ENCODE measurements at places on chromosomes 5 and 9.

- peak; percentile 49 for DNase-seq
Measured at GRCh38 chr9:11457825-11458790, 845.3 kb upstream of the PTPRD start.

GRCh38 chr5:38714240-38714639 is 131.6 kb upstream of the OSMR start:
- DNase-seq = no peak

DNA sequence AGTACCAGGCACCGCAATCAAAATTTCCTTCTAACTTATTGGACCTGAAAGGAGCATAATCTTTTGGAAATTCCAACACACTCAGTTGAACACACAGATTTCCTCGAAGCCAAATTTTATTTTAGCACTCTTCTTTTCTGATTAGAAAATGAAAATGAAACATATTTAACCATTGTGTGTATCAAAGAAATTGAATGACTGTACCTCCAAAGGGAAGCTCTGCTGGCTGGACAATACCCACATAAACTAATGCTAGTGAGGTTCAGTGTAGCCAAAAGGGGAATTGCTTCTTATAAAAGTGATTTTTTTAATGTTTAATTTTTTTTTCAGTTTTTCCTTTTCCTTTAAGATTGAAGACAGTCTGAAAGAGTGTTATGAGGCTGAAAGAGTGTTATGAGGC is 239.6 kb upstream of the NREP start:
- DNase-seq = no peak

- peak; percentile 43 for DNase-seq
Measured at GRCh38 chr5:61817472-61818326, 485.6 kb downstream of the ZSWIM6 start.

DNA sequence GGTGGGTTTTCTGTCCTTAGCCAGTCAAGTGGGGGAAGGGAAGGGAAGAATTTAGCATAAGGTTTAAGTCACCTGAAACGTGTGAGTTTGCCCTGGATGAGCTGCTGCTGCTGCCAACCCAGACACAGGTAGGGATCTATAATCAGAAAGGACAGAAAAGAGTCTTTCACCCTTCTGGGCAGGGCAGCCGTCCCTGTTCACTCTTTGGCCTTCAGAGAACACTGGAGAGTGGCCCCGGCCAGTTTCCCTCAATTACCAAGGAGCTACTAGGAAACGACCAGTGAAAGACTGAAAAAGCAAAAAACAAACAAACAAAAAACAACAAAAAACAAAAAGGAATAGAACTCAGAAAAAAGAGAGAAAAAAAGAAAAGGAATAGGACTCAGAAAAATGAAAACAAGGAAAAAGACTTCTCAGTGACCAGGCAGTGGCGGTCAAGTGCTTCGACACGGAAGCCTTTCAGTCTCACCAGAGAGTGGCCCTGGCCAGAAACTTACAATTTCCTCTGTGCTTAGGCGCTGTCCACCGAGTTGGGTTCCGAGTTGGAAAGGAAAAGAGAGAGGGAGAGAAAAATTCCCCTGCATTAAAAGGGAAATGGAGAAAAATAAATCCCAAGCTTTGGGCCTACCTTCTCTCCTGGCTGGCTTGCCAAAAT is 2.5 kb upstream of the GM2A start:
- no peak for DNase-seq

DNA sequence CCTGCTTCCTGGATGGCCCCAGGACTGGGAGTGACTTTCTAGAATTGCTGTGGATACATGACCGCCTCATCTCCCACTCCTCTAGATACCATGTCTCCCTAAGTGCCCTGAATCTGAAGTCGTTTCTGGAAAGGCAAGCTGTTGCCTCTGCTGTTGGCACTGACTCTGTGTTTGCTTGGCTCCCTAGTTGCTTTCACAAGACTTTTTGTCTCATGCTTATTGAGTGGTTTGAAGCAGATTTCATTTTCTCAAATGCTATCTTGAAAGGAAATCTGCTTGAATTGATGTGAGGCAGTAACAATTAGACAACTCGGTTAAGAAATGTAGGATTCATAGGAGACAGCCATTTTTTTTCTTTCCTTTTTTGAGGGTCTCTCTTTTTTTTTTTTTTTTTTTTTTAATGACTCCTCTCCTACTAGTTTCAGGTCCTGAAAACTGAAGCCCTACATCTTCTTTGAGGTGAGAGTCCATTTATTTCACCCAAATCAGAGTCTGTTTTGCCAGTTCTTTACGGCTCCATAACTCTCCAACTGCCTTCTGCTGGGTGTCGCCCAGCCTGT is 65.9 kb downstream of the PRDM6 start:
- DNase-seq = no peak

DNA sequence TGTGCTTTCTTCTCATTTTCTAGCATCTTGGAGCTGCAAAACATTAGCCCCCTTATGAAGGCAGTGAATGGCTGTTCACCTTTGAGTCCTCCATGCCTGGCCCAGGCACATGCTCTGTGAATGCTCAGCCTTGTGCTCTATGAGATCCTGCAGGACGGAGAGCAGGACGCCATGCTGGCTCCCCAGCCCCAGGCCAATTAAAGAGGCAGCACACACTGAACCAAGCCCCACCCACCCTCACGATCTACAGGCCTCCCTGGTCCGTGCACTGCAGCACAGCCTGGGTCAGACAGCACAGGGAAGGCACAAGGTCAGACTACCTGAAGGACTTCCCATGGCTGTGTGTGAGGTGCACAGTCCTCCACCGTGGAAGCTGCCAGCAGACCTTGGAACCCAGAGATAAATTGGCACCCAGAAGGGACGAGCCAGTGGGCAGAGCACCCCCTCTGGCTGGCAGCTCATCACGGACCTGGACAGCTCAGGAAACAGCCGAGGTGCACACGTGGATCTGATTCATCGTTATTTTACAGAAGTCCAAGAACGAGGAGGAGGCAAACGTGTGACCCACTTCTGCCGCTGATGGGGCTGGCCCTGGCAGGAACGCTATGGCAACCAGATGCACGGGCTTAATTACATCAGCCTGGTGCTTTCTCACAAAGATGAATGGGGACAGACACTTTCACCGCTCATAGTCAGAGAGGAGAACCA is 59.5 kb downstream of the OLFM1 start:
- DNase-seq = no peak

DNA sequence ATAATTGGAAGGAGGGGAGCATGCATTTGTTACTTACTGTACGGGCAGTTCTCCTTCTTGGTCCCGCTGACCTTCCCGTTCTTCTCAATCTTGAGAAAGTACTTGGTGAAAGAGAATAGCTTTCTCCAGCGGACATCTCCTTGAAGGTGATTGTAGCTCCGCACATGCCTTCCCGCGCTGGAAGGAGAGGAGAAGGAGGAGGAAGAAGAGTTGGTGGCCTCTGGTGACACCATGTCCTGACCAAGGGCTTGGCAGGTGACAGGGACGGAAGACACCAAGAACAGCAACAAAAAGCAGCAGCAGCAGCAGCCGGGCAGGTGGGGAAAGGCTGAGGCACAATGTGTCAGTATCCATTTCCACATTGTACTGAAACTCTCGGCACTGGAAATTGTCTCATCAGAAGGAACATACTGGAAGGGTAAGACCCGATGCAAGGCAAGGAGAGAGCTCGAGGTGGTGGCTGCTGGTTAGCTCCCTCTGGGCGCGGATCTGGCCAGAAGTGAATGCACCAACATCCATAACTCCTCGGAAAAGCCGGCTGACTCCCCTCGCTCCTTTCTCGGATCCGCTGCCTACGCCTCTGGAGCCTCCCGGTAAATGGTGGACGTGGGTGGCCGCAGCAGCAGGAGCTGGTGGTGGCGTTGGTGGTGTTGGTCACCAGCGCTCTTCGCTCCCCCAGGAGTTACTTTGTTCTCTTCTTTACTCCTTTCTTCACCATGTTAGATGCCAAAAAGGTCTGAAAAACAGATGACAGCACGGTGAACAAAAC is 715 bp downstream of the FGF10 start:
- DNase-seq = peak; percentile 21

DNA sequence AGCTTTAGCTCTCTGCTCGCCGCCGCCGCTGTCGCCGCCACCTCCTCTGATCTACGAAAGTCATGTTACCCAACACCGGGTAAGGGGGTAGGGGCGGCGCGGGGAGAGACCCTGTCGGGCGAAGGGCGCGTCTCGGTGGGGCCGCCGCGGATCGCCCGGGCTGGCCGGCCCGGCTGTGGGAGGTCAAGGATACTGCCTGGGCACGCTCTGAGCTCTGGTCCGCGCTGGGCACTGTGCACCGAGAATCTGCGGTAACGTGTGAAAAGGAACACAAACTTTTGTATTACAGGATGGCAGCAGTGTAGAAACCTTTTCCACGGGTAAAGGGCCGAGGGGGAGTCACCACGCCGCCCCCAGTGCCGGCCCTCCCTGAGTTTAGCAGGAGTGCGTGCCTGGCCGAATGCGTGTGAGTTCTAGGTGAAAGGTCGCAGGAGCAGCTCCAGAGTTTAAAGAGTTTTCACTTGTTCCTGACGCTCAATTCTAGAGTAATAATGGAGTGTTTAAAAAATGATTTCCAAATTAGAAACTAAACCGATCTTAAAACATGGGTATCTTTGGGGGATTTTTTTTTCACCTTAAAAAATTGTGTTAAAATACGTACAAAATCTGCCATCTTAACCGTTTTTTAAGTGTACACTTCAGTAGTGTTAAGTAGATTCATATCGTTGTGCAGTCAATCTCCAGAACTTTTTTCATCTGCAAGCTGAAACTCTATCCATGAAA is at the start of gene HSDL2:
TSS of gene HSDL2 (plus strand) at position 7 of the 723 bp plus-strand sequence. CDS start at position 63, 56 bp downstream.
- no peak for DNase-seq

GRCh38 chr9:24333629-24334028 is 212.1 kb downstream of the IZUMO3 start:
- DNase-seq = no peak

DNA sequence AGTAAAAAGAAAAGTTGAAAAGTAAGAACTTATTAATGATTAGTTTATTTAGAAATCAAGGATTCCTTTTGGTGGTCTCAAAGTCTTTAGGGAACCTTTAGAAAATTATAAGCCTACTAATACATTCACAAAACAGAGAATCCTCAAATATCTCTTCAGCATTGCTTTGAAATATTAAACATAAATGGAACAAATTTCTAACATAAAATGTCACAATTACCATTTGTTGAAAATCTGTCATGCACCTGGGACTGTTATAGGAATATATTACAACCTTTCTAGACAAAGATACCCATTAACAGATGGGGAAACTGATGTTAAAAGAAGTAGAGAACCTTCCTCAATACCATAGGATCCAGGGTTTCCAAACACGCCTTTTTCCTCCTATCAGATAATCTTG is 83.2 kb downstream of the LHFPL2 start:
- no peak for DNase-seq

GRCh38 chr5:123180178-123180577 is 91.1 kb downstream of the PRDM6 start:
- DNase-seq = no peak

DNA sequence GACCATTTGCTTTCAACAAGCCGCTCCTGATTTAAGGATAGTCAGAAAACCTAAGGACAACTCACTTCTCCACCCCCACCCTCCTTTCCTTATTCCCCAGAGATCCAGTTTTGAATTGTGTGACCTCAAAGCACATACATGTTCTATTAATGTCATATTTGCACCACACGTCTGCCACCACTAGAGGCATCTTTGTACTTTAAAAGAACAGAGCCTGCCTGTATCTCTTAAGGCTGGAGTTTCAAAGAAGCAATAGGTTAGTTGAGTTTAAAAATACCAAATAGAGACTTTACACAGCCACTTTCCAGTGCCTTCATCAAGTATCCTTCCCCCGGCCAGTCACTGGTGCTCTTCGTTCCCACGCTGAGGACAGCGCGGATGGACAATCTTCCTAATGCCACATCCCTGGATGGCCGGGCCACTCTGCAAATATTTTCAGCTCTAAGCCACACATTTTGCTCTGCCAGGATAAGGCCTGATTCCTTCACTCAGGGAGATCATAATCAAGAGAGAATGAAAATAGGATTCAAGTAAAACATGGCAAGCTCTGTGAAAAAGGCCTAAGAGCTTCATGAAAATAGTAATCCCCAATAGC is 146.3 kb downstream of the SNCAIP start:
- DNase-seq = no peak

- DNase-seq = no peak
Measured at GRCh38 chr9:15277400-15278090, 29.5 kb downstream of the TTC39B start.

DNA sequence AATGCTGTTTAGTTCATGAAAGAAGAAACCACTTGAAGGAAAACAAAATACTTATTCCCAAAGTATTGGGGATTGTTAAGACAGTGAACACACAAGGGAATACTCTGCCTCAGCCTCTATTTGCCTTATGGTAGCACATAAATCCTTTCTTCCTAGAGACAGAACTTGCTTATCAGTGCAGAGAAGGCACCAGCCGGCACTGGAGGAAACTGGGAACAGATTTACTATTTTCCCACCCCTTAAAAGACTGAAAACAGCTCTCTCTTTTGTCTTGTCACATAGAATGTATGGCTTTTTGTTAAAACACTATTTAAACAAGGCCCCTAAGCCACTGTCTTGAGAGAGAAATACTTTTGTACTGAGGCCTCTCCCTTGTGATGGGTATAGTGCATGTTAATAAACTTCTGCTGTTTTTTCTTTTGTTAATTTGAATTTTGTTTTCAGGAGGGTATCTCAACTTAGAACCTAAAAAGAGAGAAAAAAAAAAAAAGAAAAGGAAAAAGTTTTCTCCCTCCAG is 40.7 kb upstream of the EDIL3 start:
- DNase-seq = no peak

- DNase-seq = no peak
Measured at GRCh38 chr5:58314356-58315210, 145.3 kb downstream of the PLK2 start.

DNA sequence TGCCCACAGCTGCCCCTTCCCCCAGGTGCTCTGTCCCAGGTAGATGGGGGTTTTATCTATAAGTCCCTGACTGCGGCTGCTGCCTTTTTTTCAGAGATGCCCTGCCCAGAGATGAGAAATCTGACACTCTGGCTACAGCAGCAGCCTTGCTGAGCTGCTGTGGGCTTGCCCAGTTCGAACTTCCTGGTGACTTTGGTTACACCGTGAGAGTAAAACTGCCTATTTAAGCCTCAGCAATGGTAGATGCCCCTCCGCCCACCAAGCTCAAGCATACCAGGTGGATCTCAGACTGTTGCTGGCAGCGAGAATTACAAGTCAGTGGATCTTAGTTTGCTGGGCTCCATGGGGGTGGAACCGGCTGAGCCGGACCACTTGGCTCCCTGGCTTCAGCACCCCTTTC is 56.8 kb downstream of the MINAR2 start:
- DNase-seq = no peak

GRCh38 chr9:79155308-79155707 is 416.5 kb upstream of the TLE4 start:
- peak; percentile 7 for DNase-seq

All from H7 (cell line).